ENCODE measurements at places on chromosomes 7 and 10.

- DNase-seq, result no peak
These were observed 44.9 kb downstream of the VIPR2 start for GRCh38 chr7:159099711-159100231.

GRCh38 chr7:120799813-120800475, 58.0 kb downstream of the TSPAN12 start:
- no peak for DNase-seq

- DNase-seq, result no peak
These were observed 46.7 kb downstream of the ZFAND4 start for GRCh38 chr10:45625879-45626278.

DNA sequence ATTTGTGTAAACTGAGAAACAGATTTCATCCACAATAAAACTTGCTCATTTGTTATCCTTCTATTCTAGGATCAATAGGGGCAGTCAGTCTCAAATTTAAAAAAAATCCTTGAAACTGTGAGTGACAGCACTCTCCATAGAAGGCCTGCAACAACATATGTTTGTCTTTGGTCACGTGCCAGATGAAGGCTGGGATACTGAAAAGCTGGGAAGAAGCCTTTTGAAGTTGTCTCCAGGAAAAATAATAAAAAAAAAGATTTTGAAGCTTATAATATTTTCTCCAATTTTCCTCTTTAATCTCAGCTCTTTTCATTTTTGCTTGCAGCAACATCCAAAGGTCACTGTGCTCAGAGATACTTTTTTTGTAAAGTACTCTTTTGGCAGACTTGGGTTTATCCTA, 128.6 kb upstream of the SLC26A5 start:
- DNase-seq, result no peak

DNA sequence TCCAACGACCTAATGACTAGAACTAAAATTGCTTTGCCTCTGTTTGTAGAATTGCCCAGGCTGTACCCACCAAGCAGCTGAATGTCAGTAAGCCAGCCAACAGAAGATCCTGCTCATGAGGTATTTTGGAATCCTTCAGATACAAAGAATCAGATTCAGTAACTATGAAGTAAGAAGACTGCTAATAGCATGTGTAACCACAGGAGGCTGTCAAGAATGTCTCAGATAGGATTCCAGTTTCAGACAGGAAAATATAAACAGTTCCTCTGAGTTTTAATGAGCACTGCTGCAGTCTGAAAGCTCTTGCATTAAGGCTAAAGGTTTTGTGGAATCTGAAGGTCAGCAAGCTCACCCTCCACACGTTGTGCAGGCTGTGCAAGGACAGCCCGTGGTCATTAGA, 112.6 kb upstream of the ADAM12 start:
- no peak for DNase-seq

GRCh38 chr10:109961174-109962001, 38.1 kb upstream of the XPNPEP1 start:
- DNase-seq, result no peak

All from stimulated activated CD4-positive, alpha-beta T cell treated with anti-CD3 and anti-CD28 coated beads, Interleukin-1b, Interleukin-23, amount 100 ng/mL, for 1 hour (primary cell).